Activated CD4-positive, alpha-beta memory T cell treated with anti-CD3 and anti-CD28 coated beads, Interleukin-2, amount 10 ng/mL, durations not matched to agents 7 days and 5 days (primary cell): ENCODE measurements at places on chromosomes 5 and 9. TPM values are rescaled to one million over a fixed set of nuclear protein-coding genes. Genes with fewer than 3 reads are reported as not detected.

PPP3R2 gene
- total RNA-seq = not detected

PLPP7 gene
- total RNA-seq = not detected

UBAC1 gene
- total RNA-seq = 29.5 TPM

ROPN1L gene
- total RNA-seq = 5.5 TPM

NTNG2 gene
- 5.9 TPM for total RNA-seq

SARDH gene
- 0.50 TPM for total RNA-seq

ANKRD31 gene
- total RNA-seq = 0.18 TPM

SHOC1 gene
- total RNA-seq = not detected

PRLR gene
- not detected for total RNA-seq

RAB3C gene
- total RNA-seq = not detected

RFX3 gene
- 13.3 TPM for total RNA-seq

MSX2 gene
- total RNA-seq = not detected

DNA sequence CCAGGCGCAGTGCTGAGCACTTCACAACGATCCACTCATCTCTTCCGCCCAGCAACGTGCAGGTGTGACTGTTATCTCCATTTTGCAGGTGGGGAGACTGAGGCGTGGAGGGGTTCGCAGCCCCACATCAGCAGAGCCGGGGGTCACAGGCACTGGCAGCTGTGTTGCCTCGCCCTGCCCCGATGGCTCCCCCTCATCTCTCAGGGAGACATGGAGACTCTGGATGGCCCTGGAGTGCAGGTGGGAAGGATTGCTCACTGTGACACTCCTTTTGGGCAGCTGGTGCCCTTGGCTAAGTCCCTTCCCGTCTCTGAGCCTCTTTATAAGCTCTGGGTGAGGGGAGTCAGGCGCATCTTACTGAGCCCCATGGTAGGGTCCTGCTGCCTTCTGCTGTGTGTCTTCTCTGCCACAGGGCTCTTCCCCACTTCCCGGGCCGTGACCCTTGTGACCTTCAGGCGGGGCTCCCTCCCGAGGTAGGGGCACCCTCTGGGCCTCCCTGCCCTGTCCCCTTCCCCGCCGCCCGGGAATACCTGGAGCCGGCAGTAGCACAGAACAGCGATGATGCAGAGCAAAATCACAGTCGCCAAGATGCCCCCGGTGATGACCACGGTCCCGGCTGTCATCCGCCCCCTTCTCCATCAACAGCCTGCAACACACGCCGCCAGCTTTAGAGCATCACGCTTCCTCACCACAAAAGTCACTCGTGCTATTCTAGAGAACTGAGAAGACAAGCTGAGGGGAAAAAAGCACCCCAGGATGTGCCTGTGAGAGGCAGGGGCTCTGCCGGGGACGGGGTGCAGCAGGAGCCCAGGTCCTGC lies 29.4 kb downstream of the FAM163B start:
- no peak for DNase-seq

GRCh38 chr9:129732946-129733631 lies 19.8 kb downstream of the PTGES start:
- no peak for DNase-seq

- peak; percentile 20 for DNase-seq
Observed at GRCh38 chr9:127561491-127562278, 50.4 kb upstream of the STXBP1 start.

GRCh38 chr9:109387206-109387605 lies 66.3 kb upstream of the EPB41L4B start:
- no peak for DNase-seq

DNA sequence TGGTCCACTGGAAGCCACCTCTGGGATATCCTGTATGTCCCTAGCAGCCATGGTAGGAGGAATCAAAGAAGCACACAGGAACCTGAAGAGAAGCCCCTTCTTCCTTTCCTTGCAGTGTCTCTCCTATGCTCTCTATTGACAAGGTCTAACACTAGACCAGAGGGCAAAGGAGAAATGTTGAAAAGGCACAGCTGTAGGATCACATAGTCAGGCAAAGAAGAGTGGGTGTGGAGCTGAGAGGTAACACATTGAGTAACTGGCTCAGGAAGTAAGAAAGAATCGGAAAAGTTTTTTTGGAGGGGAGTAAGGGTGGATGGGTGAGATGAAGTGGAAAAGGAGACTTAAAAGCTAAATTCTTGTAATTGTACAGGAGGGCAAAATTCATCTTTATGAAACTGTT lies 100.1 kb downstream of the FOCAD start:
- DNase-seq = no peak

GRCh38 chr5:84397385-84397784 lies 12.7 kb upstream of the EDIL3 start:
- no peak for DNase-seq

DNA sequence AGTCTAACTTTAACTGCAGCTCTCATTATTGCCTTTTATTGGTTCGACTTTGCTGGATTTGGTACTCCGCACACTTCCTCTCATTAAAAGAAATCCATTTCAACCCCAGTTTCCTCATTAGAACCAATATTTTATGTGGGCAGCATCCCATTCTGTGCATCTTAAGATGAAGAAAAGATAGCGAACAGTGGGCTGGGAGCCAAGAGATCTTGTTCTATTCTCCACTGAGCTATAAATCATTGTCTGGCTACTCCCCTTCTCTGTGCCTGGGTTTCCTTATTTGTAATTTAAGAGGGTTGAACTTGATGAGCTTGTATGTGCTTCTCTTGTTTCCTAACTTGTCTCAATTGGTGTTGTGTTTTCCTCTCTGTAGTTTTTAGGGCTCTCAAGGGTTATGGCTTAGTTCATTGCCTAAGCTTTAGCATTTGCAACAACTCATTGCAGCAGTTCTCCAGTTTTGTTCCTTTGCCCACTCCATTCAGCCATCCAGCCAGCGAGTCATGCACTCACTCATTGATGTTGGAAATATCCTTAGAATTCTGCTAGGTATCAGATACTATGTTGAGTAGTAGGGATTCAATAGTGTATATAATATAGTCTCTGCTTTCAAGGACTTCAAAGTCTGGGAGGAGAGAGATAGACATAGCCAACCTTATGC lies 273.3 kb upstream of the TNC start:
- DNase-seq = no peak

DNA sequence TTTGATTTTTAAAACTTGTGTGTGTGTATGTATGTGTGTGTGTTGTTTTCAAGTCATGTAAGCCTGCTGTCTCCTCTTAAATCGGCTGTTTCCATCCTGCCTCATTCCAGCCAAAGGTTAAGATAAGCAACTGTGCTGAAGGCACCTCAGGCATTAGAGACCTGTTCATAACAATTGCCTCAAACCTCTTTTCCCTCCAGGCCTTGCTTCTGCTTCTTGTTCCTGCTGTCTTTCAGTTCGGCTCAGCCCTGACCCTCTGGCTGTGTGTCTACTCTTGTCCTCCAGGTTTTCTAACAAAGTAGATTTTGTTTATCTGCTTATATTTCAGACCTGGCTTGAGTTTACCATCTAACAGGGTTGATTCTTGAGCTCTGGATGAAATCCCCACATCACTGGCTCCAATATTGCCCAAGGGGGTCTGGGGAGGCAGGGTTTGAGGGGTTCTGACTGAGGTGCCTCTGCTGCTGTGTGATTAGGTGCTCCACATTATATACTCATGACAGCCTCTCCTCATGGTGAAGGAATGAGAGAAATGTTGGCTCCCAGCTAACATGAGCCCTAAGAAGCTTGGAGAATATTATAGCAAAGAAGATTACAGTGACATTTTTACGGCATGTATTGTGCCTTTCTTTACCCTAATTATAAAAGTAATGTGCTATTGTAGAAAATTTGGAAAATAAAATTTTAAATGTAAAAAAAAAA lies 229.7 kb upstream of the PIK3R1 start:
- DNase-seq = no peak

GRCh38 chr9:69421908-69422801 lies 97.1 kb downstream of the ENTREP1 start:
- peak; percentile 50 for DNase-seq

- DNase-seq = no peak
Observed at GRCh38 chr5:102241809-102242421, 54.2 kb downstream of the SLCO4C1 start.

DNA sequence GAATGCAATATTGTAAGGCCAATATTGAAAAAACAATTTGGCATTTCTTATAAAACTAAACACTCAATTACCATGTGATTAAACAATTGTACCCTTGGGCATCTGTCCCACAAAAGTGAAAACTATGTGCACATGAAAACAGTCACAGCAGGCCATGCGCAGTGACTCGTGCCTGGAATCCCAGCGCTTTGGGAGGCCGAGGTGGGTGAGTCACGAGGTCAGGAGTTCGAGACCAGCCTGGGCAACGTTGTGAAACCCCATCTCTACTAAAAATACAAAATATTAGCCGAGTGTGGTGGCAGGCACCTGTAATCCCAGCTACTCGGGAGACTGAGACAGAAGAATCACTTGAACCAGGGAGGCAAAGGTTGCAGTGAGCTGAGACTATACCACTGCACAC lies 343.7 kb downstream of the DMRTA1 start:
- DNase-seq = no peak

DNA sequence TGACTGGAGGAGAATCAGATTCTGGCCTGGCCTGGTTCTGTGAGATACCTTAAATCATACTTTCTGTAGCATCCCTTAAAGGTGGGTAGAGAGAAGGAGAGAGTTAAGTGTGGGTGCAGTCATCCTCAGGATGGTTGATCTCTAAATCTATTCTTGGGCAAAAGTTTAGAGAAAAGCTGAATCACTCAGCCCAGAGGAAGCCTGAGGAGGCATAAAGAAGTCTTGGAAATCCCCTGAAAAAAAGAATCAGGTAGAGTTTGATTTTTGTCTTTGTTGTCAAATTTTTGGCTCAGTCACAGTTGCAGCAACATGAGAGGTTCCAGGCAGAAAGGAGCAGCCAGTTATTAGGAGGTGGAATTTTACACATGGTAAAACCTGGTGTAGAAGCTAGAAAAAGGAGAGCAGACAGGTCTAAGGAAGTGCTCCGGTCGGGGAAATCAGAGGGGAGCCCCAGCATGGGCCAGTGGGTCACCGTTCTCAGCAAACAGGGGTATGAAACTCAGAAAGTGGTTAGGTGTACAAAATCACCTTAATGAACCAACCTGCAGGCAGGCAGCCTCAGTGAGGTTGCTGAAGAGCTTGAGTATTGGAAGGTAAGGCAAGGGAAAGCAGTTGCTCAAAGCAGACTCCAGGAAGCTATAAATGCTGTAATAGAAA lies 116.2 kb upstream of the CNTLN start:
- DNase-seq = no peak

DNA sequence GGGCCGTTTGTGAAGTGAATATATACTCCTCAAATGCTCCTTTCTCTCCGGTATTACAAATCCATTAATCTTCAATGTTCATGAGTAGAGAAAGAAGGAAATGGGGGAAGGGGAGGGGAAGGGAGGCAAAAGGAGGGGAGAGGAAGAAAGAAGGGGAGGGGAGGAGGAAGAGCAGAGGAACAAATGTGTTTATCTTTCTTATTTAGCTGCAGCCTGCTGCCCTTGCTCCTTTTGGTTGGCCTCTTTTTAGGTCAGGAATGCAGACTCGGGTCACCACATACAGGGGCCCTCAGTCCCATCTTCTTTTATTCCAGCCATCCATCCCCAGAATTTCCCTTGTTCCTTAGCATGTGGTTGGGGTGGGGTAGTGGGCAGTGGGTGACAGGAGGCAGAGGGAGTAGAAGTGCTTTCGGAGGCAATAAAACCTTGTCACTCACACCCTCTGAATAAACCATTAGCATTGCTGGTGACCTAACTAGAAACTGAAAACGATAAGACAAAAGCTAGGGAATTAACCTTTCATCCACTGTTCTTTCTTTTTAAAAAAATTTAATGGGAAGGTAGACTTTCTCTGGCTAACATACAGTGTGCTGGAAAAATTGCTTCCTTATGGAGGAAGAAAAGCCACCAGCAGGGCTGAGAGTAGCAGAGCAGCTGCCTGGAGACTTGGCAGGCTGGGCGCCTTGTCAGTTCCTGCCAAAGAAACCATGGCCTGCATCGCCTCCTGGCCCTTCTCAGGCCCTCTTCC lies 16.8 kb upstream of the PRLR start:
- no peak for DNase-seq

DNA sequence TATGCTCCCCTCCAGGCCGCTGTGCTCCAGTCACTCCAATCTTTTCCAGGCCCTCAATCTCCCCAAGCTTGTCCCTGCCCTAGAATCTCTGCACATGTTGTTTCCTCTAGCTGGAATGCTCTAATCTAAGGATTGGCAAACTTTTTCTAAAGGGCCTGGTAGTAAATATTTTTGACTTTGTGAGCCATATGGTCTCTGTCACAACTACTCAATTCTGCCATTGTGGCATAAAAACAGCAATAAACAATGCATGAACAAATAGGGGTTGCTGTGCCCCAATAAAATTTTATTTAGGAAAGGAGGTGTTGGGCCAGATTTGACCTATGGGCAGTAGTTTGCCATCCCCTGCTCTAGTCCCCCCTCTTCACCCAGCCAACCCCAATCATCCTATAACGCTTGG lies 150.5 kb upstream of the LRRTM2 start:
- no peak for DNase-seq
